ENCODE measurements at places on chromosomes 3 and 15.
A peak's percentile ranks its signal among the peaks of the same experiment; 100 is the strongest.

DNA sequence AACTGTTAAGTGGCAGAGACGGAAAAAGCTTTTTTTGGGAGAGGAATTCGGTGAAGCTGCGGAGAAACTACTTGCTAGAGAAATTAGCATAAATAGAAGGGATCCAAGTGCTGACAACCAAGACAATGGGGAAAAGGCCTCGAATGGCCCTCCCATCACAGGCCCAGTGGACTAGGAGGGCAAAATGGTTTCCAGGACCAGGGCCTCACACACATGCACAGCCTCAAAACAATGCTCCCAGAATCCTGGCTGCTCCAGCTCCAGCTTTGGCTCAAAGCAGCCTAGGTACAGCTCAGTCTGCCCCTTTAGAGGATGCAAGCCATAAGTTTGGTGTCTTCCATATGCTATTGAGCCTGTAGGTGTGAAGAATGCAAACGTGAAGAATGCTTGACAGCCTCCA is 388.2 kb downstream of the OTOL1 start:
- DNase-seq: no peak

- DNase-seq: no peak
Observed at GRCh38 chr3:112560307-112560706, 1.5 kb downstream of the ATG3 start.

GRCh38 chr15:40902605-40903561 is 8.6 kb downstream of the VPS18 start:
- DNase-seq: peak; percentile 57

DNA sequence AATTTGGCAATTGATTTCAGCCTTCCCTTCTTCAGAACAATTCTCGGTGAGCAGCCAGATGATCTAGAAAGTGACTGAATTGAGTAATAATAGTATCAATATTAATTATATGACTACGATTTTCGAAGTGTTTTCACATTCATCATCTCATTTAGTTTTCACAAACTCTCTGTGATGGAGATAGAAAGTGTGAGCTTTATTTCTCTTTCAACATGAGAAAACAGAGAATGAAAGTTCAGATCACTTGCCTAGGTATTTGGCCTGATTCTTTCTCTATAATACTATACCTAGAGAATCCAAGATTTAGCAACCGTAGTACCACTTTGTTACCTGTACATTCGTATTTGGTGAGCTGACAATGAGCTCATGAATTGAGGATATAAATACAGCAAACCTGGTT is 739.2 kb upstream of the NR2F2 start:
- no peak for DNase-seq

DNA sequence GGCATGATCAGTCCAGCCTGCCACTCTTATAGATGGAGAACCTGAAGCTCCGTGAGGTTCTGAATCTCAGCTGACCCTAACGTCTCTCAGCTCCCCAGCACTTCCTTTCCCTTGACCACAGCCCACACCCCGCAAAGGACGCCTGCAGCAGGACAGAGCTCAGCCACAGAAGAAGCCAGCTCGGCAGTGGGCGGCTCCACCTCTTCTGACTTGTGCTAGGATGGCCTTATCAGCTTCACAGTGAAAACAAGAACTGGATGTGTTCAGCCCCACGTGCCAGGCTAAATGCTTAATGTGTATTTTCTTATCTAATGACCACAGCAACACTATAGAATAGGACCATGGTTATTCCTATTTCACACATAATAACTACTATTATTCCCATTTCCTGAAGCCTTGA is 127.6 kb downstream of the ARNT2 start:
- DNase-seq: peak; percentile 24

DNA sequence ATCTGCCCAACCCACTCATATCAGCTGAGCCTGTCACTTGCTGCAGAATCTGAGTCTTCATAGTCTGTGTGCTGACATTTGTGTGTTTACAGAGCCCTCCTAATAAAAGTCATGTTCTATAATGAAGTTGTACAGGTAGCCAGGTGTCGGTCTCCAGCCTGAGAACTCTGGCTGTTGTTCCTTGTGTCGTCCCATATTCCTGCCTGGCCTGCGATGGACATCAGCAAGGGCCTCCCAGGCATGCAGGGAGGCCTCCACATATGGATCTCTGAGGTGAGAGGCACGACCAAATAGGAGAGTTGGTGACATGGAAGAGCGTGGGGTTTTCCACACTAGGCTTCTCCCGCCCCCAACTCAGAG is 2.9 kb downstream of the VILL start:
- DNase-seq: no peak
